ENCODE measurements at places on chromosomes 6 and 20.

DNA sequence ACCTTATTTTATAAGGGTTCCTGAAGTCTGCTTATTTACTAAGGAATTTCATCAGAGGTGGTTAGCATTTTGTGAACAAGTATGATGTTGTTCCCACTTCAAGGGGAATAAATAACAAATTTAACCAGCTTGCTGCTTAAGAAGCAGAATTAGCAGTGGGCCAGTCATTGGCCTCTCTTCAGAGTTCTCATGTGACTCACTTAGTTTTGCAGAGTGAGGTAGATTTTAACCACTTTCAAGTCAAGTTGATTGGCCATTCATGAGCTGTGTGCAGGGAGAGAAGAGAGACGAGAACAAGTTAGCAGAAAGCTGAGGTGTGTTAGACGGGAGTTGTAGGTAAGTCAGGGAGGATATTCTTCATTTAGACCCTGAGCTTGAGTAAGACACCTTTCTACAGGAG is 18.1 kb downstream of the TOP1 start:
- no peak for DNase-seq

- no peak for DNase-seq
These were observed 41.8 kb upstream of the DOK5 start for GRCh38 chr20:54433636-54434035.

- DNase-seq, result no peak
These were observed 120.2 kb downstream of the QRSL1 start for GRCh38 chr6:106749609-106750008.

DNA sequence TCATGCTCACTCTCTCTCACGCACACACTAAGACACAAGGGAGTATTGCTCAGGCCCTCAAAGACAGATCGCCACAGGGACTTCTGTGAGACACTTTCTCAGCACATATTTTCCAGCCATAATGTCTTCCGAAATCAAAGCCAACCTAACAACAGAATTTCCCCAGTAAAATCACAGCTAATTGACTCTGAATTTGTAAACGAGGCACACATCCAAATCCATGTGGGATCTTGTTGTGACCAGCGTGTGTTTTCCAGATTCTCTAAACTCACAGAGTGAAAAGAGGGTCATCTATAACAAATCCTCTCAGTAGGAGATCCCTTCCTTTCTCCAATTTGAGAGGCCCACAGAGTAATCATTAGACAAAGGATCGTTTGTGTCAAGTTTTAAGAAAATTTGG is 280.4 kb downstream of the PACRG start:
- DNase-seq, result no peak

DNA sequence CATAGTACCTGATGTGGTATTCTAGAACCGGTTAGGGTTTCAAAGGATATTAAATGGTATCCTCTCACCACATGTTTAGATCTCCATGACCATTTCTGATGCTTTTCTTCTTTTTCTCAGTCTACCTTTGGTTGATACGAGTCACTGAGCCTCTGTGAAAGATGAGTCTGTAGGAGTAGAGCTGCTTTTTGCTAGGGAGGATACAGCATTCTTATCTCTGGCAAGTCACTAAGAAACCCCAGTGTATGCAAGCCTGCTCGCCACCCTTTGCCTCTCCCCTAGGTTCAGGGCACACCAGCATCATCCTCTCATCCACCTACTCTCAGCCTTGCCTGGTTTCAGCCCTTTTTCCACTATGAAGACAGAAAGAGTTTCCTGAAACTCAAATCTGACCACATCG is 89.9 kb downstream of the MTFR2 start:
- DNase-seq, result no peak

- DNase-seq, result no peak
These were observed 26.2 kb upstream of the MMP24 start for GRCh38 chr20:35200267-35200666.

DNA sequence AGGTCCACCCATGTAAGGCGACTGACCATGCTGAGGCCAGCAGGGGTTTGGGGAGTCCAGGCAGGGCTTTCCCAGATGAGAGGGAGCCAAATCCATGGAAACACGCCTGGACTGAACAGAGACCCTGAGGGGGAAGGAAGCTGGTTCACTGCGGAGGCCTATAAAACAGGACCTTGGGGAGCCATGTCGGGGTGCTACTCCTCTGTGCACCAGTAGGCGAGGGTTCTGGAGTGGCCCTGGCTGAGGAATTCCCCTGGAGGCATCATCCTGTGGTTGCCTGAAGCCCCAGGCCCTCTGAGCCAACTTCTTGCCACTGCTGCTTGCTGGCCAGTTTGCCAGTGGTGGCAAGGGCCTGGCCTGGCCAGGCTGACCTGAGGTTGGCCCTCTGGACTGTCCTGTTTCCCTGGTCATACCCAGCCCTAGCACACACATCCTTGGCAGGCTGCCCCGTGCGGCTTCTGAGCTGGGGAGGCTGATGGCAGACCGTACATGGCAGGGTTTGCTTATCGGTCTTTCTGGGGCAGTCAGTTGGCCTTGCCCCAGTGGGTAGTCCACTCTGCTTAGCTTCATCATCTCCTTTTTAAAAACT is 2.2 kb upstream of the LRRN4 start:
- DNase-seq, result no peak

DNA sequence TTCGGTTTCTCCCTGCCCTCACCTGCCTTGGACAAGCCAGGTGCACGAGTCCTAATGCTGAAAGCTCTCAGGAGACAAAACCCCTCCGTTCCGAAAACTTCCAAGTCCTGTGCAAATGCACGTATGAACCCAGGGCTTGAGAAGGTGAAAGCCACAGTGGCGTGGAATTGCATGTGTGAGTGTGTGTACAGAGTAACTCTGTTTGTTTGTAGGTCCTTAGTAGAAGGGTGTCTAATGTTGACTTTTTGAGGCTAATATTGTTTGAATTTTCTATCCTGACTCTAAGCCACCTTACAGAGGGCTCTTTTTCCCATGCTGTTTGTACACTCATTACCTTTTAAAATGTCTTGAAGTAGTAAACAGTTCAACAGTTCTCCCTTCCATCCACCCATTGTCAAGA is 129.1 kb downstream of the FOXA2 start:
- DNase-seq, result no peak

GRCh38 chr20:12171923-12172524 is 254.3 kb downstream of the BTBD3 start:
- no peak for DNase-seq

DNA sequence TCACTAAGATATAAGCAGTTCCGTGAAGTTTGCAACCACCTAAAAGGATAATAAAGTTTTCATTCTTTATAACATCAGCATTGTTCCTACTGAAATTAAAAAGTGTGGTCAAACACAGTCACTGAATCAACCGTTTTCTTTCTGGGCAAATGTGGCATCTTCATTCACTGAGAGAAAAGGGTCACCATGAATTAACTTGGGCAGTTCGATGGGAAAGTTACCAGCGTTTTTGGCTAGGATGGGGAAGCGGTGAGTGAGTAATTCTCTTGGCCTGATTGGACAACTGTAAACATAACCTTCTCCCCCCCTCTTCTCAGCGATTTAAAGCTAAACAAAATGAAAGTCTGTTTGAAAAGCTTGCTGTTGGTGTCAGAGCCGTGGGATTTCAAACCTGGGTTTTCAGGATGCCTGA is 181.8 kb downstream of the SASH1 start:
- DNase-seq, result no peak

- no peak for DNase-seq
These were observed 151.4 kb downstream of the ID4 start for GRCh38 chr6:19988555-19988954.

GRCh38 chr20:35120012-35120701 is 27.0 kb downstream of the EDEM2 start:
- no peak for DNase-seq

DNA sequence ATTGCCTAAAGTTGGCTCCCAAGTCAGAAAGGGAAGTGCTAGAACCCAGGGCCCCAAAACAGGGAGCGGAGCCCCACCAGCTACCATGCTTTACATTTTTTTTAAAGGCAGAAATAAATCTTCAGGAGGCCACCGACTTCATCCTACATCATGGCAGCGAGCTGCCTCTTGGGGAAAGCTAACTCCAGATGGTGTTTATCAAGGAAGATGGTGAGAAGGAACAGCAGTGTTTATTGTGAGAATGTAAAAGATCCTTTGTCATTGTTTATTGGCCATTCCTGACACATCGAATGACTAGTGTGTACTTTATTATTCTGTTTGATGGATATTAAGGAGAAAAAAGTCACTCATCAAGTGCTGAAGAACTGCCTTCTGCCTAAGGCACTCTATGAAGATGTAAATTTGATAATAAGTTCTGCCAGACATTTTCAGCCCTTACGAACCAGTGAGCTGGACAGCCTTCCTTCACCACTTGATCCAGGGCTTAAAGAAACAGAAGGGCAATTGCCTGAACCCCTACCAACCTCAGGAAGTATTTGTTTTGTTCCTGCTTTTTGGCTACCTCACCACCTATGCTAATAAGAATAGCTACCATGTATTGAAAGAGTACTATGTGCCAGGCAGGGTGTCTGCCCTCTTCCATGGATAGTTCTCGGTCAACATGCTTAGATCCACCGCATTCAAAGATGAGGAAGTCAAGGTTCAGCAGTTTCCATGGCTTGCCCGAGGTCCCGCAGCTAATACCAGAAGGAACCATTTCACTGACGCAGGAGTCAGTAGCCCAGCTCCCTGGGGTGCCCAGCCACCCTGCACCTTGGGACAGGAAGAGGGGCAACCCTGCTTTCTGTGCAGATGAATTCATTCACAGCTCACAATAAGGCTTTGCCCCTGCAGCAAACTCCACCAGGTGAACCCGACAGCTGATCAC is 194.7 kb upstream of the RREB1 start:
- DNase-seq, result no peak

- DNase-seq, result no peak
These were observed 49.4 kb downstream of the PFDN4 start for GRCh38 chr20:54257071-54257816.

DNA sequence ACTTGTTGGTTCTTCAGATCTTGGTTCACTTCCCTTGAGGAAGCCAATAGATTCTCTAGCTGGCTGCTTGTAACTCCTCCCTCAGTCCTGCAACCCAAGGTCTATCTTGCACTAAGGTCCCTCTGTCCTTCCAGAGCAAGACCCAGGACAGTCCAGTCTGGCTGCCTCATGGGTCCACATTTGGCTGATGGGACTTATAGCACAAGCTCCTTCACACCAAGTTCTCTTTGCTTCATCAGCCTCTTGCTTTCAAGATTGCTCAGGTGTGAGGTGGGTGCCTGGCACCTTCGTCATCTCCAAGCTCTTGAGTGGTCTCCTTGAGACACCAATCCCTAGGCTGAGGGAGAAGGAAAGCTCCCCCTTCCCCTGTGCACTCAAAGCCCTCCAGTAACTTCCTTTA is 28.3 kb downstream of the NSFL1C start:
- no peak for DNase-seq

GRCh38 chr6:132511210-132511830 is 1.6 kb downstream of the STX7 start:
- no peak for DNase-seq

- DNase-seq, result no peak
These were observed 189.1 kb downstream of the TBX18 start for GRCh38 chr6:84575264-84575663.

DNA sequence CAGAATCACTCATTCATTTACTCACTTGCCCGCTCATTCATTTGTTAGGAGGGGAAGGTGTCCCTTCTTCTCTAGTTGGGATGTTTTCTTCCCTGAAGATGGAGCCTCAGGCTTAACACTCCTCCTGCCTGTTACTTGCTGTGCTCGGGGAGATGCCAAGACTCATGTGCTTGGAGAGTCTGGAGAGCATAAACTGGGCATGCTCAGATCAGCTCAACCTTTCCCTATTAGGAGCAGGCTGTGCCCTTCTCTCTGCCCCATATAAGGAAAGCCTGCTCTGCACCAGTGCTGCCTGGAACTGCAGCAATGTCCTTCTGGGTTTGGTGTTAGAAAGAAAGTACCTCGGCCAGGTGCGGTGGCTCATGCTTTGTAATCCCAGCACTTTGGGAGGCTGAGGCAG is 18.0 kb upstream of the UBE2V1 start:
- no peak for DNase-seq

- DNase-seq, result peak; percentile 57
These were observed 2.2 kb downstream of the BRD2 start for GRCh38 chr6:32970413-32971241.

GRCh38 chr6:16836144-16836981 is 75.1 kb upstream of the ATXN1 start:
- no peak for DNase-seq

- DNase-seq, result no peak
These were observed 108.3 kb downstream of the CARMIL1 start for GRCh38 chr6:25387483-25387882.

- DNase-seq, result no peak
These were observed 153.4 kb downstream of the DTNBP1 start for GRCh38 chr6:15509335-15509933.

DNA sequence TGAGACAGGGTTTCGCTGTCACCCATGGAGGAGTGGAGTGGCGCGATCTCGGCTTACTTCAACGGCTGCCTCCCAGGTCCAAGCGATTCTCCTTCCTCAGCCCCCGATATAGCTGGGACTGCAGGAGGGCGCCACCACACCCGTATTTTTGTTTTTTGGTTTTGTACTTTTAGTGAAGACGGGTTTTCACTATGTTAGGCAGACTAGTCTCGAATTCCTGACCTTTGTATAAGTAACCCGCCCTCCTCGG is 115.4 kb upstream of the BTN3A2 start:
- DNase-seq, result peak; percentile 38

DNA sequence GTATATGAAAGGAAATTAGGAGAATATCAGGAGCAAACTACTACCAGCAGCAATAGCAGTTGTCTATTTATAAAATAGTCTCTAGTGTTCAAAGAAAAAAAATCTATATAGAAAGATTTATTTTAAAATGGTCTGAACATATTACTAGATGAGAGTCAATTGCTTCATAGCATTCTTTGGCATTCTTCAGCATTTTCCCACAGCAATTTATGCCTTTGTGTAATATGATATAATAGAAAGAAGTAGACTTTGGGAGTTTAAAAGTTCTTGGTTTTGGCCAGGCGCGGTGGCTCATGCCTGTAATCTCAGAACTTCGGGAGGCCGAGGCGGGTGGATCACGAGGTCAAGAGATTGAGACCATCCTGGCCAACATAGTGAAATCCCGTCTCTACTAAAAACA is 157.0 kb upstream of the PLN start:
- no peak for DNase-seq

DNA sequence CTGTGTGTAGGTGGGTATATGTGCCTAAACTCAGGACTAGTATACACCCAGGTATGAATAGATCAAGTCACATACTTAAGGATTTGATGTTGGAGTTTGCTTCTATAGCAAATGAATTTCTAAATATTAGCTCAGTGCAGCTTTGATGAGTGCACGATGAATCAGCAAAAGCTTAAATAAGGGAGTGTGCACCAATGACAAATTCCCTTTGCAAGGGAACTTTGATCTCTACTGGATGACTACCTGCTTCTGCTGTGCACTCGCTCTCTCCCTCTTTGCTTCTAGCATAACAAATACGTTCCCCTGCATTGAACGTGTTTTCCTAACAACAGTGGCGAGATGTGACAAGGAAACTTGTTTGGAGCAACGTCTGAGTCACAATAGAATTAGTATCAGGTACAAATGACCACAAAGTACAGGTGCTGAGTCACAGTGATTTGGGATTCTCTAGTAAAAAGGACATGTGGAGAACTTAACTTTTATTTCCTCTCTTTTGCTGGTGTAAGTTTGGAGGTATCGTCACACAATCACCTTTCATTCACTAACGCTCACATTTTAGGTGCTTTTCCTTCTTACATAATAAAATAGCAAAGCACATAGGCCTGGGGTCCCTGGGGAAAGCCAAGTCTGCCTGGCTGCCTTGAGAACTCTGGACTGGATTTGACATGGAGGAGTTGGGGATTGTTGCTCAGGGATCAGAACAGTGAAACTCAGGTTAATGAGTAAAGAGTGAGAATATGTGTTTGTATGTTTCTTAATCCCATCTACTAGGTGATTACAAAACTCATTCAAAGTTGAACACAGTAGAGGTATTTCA is 49.7 kb downstream of the KLHL31 start:
- DNase-seq, result no peak

Data from T-cell (primary cell).